ENCODE measurements at places on chromosomes 11 and 22.

DNA sequence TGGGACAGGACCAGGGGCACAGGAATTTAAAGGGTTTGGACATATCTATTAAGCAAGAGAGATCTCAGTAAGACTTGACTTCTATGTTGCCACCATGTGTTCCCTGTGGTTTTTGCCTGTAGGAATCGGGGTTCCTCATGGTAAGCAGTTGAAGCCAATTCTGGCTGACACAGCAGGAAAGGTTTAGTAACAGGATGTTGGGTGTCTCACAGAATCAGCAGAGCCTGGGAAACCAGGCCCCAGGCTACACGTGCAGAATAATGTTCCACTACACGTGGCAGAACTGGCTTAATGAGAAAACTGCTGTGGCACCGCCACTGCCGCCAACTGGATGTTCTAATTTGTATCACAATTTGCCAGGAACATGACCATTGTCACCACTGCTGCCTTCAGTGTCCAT, 264.6 kb upstream of the PLET1 start:
- no peak for DNase-seq

GRCh38 chr22:34055525-34056200, 135.4 kb upstream of the LARGE1 start:
- DNase-seq, result no peak

DNA sequence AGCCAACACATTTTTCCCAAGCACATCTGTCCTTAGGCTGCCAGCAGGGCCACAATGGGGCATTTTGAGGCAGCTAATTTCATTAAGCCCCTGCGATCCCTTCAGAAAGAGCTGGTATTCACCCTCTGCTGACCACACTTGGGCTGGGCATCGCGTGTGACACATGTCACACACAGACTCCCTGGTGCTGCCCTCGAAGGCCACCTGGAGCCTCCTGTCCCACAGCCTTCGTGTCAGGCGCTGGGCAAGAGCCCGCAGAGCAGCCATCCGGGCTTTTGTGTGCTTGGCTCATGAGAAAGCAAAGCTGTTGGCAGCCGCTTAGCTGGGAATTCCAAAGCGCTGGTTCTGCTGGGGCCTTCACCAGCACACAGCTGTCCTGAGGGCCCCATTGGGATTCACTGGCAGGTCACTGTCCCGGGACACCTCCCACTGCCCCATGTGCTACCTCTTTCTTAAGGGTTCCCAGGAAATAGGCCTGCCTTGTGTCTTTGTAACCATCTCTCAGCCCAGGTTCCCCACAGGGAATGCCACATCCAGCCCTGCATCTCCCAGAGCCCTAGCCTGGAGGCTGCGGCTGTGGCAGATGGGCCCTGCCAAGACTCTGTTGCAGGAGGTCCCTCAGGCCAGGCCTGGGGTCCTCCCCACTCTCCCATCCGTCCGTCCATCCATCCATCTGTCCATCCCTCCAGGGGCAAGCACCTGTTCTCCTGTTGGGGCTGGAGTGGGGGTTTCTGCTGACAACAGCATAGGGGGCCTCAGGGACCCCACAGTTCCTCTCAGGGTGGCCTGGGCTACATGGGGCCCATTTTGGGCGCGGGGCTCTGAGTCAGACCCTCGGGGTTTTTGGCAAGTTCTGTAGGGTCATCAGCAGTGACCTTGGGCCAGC, 4.9 kb downstream of the CLDN5 start:
- no peak for DNase-seq

DNA sequence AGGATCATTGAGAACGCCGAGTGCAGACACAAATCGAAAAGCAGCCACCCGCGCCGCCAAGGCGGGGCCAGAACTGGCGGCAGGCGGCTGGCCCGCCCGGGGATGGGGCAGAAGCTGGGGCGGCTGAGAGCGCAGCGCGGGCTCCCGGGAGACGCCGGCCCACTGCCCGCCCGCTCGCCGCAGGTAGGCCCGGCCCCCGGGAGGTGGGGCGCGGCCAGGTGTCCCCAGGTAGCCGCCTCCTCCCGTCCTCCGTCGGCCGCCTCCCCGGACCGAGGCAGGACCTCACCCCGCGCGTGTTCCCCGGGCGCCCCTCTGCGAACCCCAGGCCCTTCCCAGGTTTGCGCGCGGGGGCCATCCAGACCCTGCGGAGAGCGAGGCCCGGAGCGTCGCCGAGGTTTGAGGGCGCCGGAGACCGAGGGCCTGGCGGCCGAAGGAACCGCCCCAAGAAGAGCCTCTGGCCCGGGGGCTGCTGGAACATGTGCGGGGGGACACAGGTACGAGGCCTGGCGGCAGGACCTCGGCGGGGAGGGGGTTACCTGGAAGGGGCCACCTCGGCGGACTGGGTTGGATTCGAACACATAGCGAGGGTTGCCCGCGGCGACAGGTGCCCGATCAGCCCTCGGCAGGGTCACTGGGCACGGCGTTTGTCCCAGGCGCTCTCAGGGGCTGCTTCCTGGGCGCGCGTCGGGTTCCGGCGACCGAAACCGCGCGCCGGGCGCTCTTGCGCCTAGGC, at the start of gene PRRG4:
PRRG4 (plus strand) TSS at position 248 of the 733 bp plus-strand sequence. CDS start 603 bp downstream, outside the sequence.
- peak; percentile 3 for DNase-seq

- no peak for DNase-seq
These were observed 58.7 kb downstream of the ZNF280B start for GRCh38 chr22:22449819-22450218.

GRCh38 chr11:100469835-100470234, 217.3 kb upstream of the ARHGAP42 start:
- DNase-seq, result no peak

GRCh38 chr11:3165152-3165705, at the start of gene OSBPL5:
OSBPL5 (minus strand) TSS chr11:3165310; CDS start chr11:3129148, 36,162 bp downstream.
- DNase-seq, result no peak

GRCh38 chr11:118660681-118661424, 18.6 kb downstream of the TREH start:
- DNase-seq, result no peak

DNA sequence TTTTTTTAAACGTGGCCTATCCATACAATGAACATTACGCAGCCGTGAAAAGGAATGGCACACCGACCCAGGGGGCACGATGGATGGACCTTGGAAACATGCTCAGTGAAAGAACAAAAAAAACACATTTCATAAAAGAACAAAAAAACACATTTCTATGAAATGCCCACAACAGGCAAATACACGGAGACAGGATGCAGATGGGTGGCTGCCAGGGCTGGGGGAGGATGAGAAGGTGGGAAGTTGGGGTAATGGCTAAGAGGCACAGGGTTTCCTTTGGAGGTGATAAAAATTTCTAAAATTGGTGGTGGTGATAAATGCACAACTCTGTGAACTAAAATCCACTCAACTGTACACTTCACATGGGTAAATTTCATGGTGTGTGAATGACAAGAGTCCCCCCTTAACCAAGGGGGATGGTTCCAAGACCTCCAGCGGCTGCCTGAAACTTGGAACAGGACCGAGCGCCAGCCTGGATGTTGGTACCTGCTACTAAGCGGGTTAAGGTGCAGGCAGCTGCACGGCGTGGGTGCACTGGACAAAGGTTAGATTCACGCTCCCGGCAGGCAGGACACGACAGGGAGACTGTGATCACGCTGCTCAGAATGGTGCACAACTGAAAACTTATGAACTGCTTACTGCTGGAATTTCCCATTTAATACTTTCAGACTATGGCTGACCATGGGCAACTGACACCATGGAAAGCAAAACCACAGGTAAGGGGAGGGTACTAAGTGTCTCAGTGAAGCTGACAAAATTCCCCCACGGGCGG, 16.5 kb downstream of the BRD1 start:
- no peak for DNase-seq

GRCh38 chr11:70826541-70827335, 425.6 kb downstream of the SHANK2 start:
- DNase-seq, result no peak

DNA sequence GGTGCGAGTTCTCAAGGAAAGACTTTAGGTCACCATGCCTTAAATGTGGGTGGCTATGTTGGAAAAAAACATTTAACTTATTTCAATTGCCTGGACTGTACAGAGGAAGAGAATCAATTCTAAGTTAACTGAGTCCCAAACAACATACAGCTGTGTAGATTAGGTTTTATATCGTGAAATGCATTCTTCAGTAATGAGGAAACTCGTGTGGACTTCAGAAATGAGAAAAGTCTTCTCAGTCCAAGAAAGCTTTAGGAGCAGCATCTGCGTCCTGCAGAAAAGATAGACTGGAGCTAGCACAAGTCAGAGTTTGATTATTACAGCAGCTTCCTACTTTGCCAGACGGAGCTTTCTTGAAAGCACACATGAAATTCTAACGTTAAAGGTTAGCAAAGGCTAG, 673.0 kb downstream of the OPCML start:
- DNase-seq, result no peak

- DNase-seq, result no peak
These were observed 155.7 kb downstream of the WT1 start for GRCh38 chr11:32279672-32280071.

DNA sequence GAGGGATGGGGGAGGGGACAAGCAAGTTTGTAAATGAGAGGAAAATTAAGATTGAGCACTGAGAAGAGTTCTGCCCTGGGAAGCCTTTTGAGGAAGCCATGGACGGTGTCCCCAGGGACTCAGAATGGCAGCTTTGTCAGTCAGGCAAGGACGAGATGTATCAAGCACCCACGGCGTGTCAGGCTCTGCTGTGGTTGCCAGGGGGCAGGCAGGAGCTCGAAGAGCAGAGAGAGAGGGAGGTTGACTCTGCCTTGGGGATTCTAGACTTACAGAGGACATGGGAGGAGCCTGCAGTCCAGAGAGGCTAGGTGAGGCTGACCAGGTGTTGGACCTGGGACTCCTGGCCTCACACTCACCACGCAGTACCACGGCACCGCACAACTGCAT, 29.1 kb upstream of the SYT7 start:
- no peak for DNase-seq

DNA sequence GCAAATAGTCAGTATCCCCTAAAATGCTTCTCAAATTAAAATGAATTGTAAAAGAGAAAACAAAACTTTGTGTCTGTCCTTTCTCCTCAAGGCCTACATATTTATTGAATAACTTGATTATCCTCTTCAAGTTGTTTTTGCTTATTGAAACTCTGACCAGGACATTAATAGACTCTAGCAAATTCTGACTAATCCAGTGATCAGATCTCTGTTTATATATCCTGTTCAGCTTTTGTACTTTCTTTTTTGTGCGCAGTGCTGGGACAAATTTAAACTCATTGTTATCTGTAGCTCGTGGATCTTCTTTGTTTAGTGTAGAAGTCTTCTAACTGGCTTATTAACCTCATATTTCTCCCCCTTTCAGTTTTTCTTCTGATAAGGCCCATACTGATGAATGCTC, 139.9 kb upstream of the SORL1-AS1 start:
- DNase-seq, result no peak

DNA sequence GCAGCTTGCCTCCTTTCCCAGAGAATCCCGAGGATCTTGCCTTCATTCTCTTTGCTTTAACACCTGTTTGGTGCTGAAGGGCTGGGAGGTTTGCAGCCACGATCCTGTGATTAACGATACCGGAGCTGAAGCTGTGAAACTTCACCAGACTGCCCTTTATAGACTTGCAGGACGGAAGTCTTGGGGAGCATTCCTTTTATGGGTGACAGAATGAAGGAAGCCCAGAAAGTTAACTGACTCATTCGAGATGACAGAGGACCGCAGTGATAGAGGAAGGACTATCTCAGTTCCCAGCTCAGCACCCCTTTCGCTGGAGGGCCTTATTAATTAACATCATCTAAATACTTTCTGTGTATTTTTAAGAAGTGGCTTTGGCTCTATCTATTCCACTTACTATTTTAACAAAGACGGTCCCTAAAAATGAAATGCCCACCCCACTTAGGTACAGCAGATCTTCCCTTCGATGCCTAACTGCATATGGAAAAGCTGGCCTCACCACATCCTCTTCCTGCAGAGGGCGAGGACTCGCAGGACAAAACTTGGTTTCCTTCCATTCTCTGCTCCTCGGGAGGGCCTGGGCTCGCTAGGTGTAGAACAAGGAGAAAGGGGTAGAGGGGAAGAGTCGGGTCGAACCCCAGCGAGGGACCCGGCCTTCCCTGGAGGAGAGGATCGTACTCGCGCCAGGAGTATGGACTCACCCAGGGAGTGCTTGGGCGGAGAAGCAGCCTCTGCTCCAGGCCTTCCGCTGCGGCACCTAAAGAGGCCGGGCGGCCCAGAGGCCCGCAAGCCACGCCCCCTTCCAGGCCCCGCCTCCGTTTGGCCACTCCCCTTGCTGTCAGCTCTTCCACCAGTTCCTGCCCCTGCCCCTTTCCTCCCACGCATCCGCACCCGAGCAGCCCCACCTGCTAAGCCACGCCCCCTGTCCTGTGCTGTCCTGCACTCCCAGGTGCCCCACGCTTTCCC, 30.7 kb upstream of the USP47 start:
- no peak for DNase-seq

- no peak for DNase-seq
These were observed 2.0 kb downstream of the NAV2 start for GRCh38 chr11:19714387-19715363.

DNA sequence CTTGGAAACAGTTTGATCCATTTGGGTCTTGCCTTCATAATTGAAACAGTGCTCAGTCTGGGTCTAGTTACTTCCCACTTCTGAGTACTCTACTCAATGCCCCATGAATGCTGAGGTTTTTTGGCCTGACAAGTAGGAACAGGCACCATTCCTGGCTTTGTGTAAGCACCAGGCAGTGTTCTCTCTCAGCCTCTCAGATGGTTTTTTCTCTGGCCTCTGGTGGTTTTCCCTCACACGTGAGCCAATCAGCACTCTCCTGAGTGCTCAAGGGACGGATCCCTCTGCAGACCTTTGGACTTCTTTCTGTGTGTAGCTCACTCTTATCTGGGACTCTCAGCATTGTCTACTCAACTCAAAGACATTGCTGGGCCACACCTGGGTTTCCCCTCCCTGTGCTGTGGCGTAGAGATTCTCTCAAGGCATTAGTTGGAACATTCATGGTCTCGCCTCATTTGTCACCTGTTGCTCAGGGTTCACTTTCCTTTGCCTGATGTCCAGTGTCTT, 21.3 kb downstream of the SIK2 start:
- DNase-seq, result no peak

GRCh38 chr11:32056438-32056837, 34.4 kb upstream of the RCN1 start:
- no peak for DNase-seq

DNA sequence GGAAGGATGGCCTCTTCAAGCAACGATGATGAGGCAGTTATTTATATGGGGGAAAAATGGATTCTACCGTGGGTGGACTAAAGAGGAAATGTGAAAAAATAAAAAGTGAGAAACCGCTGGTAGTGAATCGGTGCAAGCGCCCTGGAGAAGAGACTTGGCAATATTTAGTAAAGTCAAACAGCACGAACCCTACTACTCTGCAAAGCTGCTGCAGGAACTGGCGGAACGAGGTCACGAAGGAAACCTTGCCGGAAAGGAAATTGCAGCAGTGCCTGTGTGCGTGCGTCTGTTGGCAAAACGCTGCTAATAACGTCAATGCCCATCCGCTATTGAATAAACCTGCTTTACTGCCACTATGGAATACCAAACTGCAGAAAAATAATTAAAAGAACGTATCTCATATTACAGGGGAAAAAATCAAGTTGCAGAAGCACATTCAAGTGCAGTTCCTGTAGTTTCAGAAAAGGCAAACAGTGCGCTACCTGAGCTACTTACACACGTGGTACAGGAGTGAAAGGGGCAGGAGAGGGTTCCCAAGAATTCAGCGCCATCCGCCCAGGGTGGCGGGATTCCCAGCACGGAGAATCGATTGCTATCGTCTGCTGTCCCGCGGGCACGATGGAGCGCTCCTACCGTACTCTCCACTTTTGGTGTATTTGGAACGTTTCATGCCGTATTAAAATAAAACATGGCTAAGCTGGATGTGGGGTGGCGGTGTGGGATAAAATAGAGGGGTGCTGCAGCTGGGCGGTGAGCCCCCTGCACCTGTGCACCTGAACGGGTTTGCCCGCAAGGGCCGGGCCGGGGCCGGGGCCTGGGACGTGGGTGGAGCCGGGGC, 585 bp upstream of the NADSYN1 start:
- DNase-seq, result peak; percentile 7
